Stomach (tissue), 19 donors: ENCODE measurements at places on chromosomes 1 and 21. TPM values are rescaled to one million over a fixed set of nuclear protein-coding genes. Genes with fewer than 3 reads are reported as not detected.

GRCh38 chr1:1551524-1552262, 11.3 kb upstream of the TMEM240 start:
- no peak for DNase-seq
- H3K27me3 ChIP-seq, result no peaks in the 10 kb centered on the region
- H3K27ac ChIP-seq, result no peak overlapping the region
- H3K4me3 ChIP-seq, result no peak overlapping the region
- H3K4me1 ChIP-seq, result peaks cover 22% of the 10 kb centered on the region

GRCh38 chr1:89686520-89686919, 53.6 kb downstream of the LRRC8C start:
- H3K4me1 ChIP-seq, result no peaks in the 10 kb centered on the region
- peaks cover 13% of the 10 kb centered on the region for H3K36me3 ChIP-seq
- H3K27me3 ChIP-seq, result no peaks in the 10 kb centered on the region
- no peak overlapping the region for H3K27ac ChIP-seq

DNA sequence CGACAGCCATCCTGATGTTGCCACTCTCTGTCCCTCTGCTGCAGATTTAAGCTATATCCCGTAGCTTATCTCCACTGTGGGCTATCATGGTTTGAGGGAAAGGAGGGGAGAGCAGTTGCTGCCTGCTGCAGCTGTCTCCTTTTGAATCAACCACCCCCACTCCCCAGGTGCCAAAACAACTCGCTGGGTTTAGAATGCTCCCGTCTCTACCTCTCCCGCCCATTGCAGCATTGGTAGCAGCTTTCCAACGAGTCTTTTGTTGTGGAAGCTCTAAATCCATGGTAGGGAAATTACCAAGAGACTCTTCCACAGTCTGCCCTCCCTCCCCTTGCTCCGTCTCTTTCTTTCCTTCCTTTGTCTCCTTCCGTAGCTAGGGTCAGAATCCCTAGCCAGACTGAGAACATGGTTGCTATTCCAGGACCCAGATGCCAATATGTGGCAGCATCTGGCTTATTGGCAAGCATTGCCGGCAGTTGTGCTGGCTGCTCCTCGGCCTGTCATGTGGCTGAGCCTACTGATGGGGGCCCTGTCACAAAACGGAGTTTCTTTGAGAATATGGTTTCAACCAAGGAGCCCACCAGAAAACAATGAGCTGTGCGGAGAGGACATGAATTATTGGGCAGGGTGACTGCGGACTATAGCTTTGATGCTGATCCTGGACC, 230.7 kb downstream of the RPS6KC1 start:
- H3K4me1 ChIP-seq, result no peaks in the 10 kb centered on the region
- no peak for DNase-seq
- no peaks in the 10 kb centered on the region for H3K27me3 ChIP-seq
- no peaks in the 10 kb centered on the region for H3K36me3 ChIP-seq
- H3K27ac ChIP-seq, result no peak overlapping the region
- no peak overlapping the region for H3K4me3 ChIP-seq

DNA sequence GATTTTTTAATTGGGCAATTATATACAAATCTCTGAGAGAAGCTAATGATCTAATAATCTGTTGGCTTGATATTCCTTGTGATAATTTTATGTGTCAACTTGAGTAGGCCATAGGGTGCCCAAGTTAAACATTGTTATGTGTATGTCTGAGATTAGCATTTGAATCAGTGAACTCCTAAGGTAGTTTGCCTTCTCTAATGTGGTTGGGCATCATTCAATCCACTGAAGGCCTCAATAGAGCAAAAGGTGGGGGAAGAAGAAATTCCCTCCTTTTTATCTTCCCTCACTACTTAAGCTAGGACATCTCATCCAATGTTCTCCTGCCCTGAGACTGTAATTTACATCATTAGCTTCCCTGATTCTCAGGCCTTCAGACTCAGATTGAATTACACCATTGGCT, 394.5 kb downstream of the LMO4 start:
- no peak overlapping the region for H3K27ac ChIP-seq
- no peaks in the 10 kb centered on the region for H3K36me3 ChIP-seq
- H3K4me1 ChIP-seq, result no peaks in the 10 kb centered on the region
- no peaks in the 10 kb centered on the region for H3K27me3 ChIP-seq

DNA sequence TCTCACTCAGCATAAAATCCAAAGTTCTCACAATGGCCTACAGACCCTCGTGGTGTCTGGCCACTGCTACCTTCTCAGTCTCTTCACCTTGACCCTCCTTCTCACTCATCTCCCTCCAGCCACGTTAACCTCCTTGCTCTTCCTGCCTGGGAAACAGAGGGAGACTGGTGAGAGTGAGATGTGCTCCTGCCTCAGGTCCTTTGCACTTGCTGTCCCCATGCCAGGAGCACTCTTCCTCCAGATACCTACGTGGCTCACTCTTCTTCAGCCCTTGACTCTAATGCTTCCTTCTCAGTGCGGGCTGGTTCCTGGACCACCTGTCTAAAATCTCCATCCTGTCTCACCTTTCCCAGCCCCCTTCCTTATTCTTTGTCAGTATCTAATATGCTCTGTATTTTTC, 24.7 kb downstream of the TRIM62 start:
- no peak for DNase-seq
- H3K27ac ChIP-seq, result no peak overlapping the region
- no peaks in the 10 kb centered on the region for H3K27me3 ChIP-seq
- H3K4me1 ChIP-seq, result peaks cover 32% of the 10 kb centered on the region
- H3K36me3 ChIP-seq, result peaks cover 38% of the 10 kb centered on the region
- H3K4me3 ChIP-seq, result no peak overlapping the region

- no peaks in the 10 kb centered on the region for H3K27me3 ChIP-seq
- DNase-seq, result no peak
- H3K4me1 ChIP-seq, result no peaks in the 10 kb centered on the region
- H3K27ac ChIP-seq, result no peak overlapping the region
- H3K36me3 ChIP-seq, result no peaks in the 10 kb centered on the region
- no peak overlapping the region for H3K4me3 ChIP-seq
Observed at GRCh38 chr1:224533517-224533916, 82.6 kb upstream of the CNIH3 start.

GRCh38 chr1:234553240-234554188, 56.5 kb downstream of the IRF2BP2 start:
- no peaks in the 10 kb centered on the region for H3K36me3 ChIP-seq
- H3K27ac ChIP-seq, result peak overlapping the region; percentile 63
- no peaks in the 10 kb centered on the region for H3K27me3 ChIP-seq
- no peak for DNase-seq
- H3K4me1 ChIP-seq, result no peaks in the 10 kb centered on the region
- H3K4me3 ChIP-seq, result no peak overlapping the region

DNA sequence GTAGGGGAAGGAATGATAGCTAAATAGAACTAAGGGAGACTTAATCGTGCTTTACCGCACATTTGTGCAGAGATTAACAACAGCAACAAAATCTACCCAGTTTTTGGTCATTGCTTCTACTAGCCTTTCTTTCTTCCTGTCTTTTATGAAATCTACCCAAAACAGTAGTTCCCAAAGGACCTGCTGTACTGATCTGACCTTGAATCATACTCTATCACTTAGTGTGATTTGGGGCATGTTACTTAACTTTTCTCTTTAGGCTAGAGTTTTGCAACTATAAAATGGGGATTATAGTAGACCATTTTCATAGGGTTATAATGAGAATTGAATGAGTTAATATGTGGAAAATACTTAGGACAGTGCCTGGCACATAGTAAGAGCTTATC, 30.5 kb upstream of the MACF1 start:
- H3K27me3 ChIP-seq, result no peaks in the 10 kb centered on the region
- no peak for DNase-seq
- peaks cover 78% of the 10 kb centered on the region for H3K4me1 ChIP-seq

DNA sequence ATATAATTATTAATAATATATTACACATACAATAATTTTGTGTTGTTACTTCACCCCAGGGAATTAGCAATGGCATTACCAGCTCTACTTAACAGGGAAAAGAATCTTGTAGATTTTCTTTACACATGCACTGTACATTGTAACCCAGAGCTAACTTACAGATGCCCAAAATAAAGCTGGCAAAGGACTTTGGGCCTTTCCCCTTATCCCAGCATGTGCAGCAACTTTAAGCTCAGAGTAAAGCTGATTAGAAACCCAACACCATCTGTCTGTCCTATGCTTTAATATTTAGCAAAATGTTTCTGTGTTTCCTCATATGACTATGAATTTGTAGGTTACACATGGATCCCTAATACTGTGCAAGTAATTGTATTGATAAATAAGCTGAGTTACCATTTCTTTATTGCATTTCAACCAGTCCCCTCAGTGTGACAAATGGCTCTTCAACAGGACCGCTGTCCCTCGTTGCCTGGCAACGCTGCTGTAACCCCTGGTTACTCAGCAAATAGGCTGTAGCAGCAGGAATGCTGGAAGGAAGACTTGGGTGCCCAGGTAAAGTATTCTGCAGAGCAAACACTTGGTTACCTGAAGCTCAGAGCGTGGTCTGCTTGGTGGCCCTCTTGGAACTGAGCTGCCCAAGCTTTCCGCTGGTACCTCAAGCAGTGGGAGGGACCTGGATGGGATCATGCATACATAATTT, at the start of gene USH2A:
Gene USH2A, minus strand, starts transcription at position 628 of the 700 bp plus-strand sequence. CDS start 1,112 bp downstream, outside the sequence.
- DNase-seq, result no peak
- no peaks in the 10 kb centered on the region for H3K36me3 ChIP-seq
- H3K27me3 ChIP-seq, result no peaks in the 10 kb centered on the region
- no peak within 1 kb of the TSS for H3K27ac ChIP-seq
- no peaks in the 10 kb centered on the region for H3K4me1 ChIP-seq

GRCh38 chr1:54818461-54819194, 17.5 kb upstream of the TTC22 start:
- H3K27me3 ChIP-seq, result no peaks in the 10 kb centered on the region
- H3K36me3 ChIP-seq, result no peaks in the 10 kb centered on the region
- peak; percentile 4 for DNase-seq
- no peak overlapping the region for H3K4me3 ChIP-seq
- no peaks in the 10 kb centered on the region for H3K4me1 ChIP-seq

- H3K4me1 ChIP-seq, result peaks cover 28% of the 10 kb centered on the region
- no peak for DNase-seq
- H3K27ac ChIP-seq, result no peak overlapping the region
- H3K4me3 ChIP-seq, result no peak overlapping the region
Observed at GRCh38 chr1:156599811-156600210, 1.5 kb downstream of the GPATCH4 start.

GRCh38 chr21:44846485-44847260, 26.8 kb downstream of the PTTG1IP start:
- peaks cover 22% of the 10 kb centered on the region for H3K27me3 ChIP-seq
- peak; percentile 60 for DNase-seq
- H3K4me1 ChIP-seq, result peaks cover 19% of the 10 kb centered on the region
- peaks cover 36% of the 10 kb centered on the region for H3K36me3 ChIP-seq

- DNase-seq, result no peak
- H3K36me3 ChIP-seq, result no peaks in the 10 kb centered on the region
- H3K4me3 ChIP-seq, result no peak overlapping the region
- H3K4me1 ChIP-seq, result peaks cover 10% of the 10 kb centered on the region
- no peaks in the 10 kb centered on the region for H3K27me3 ChIP-seq
Observed at GRCh38 chr1:179707406-179707805, 35.7 kb upstream of the FAM163A start.

Gene ISG20L2
- 24.3 TPM for total RNA-seq

Gene GSTM2
- total RNA-seq, result 41.5 TPM

Gene IFNLR1
- not detected for total RNA-seq

Gene SYPL2
- not detected for total RNA-seq

Gene NBPF15
- 5.8 TPM for total RNA-seq

Gene CD52
- 5.1 TPM for total RNA-seq

Gene ALPL
- not detected for total RNA-seq

Gene FAM89A
- 28.0 TPM for total RNA-seq

Gene LCE1E
- not detected for total RNA-seq
